ENCODE measurements at places on chromosomes 7 and 10. TPM values are rescaled to one million over a fixed set of nuclear protein-coding genes. Genes with fewer than 3 reads are reported as not detected.

DNA sequence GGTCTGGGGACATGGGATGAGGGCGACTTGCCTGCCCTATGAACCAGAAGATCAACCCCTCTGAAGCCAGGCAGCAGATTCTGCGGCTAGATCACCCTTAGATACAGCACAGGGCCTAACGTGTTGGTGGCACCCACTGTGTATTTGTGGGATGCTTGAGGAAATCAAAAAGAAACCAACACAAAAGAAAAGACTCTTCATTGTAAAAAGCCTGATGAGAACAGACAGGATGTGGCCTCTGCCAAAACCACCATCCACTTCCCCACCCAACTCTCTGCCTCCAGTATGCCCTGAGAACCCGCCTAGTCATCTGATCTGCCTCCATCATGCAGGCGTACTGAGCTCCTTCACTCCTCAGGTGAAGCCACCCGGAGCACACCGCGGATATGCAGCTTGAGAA lies 97.2 kb upstream of the INSYN2A start:
- no peak overlapping the region for H3K4me3 ChIP-seq
- H3K27ac ChIP-seq = no peak overlapping the region
- no peaks in the 10 kb centered on the region for H3K27me3 ChIP-seq
- no peak for DNase-seq

DNA sequence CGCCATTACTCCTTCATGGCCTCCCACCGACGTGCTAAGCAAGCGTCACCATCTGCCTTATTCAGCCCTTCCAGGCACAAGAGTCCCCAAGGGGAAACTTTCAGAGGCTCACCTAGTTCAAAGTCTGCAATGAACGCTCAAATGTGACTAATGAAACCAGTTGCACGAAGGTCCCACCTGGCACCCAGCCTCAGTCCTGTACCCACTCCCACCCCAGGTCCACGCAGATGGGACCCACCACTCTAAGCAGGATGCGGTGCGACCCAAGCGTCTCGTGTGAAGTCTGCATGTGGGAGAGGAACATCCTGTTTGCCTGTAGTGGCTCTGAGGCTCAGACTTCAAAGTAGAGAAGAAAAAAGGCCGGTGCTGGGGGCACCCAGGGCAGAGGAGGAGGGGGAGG lies 40.3 kb downstream of the RGS10 start:
- H3K27me3 ChIP-seq = no peaks in the 10 kb centered on the region
- no peaks in the 10 kb centered on the region for H3K36me3 ChIP-seq
- no peak for DNase-seq
- no peaks in the 10 kb centered on the region for H3K4me1 ChIP-seq

DNA sequence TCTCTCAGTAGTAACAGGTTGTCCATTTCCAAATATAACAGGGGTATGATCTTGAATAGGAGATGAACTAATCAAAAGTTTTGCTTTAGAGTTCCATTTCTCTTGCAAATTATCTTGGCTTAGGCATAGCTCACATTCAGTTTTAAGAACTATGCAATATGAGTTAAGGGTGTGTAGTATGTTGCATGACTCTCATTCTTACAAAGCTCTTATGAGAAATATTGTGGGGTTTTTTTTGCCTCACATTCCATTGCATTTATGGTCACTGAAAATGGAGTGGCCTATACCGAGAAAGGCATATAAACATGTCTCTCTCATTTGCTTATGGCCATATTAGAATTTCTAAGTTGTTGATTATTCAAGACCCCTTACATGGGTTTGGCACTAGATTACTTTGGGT lies 48.5 kb upstream of the LAMB1 start:
- H3K4me3 ChIP-seq = no peak overlapping the region
- no peak for DNase-seq
- H3K4me1 ChIP-seq = no peaks in the 10 kb centered on the region
- no peaks in the 10 kb centered on the region for H3K36me3 ChIP-seq

- H3K36me3 ChIP-seq = no peaks in the 10 kb centered on the region
- H3K4me3 ChIP-seq = no peak overlapping the region
- DNase-seq = no peak
- H3K27me3 ChIP-seq = no peaks in the 10 kb centered on the region
- H3K4me1 ChIP-seq = no peaks in the 10 kb centered on the region
Observed at GRCh38 chr10:94383530-94383929, 18.8 kb upstream of the TBC1D12 start.

DNA sequence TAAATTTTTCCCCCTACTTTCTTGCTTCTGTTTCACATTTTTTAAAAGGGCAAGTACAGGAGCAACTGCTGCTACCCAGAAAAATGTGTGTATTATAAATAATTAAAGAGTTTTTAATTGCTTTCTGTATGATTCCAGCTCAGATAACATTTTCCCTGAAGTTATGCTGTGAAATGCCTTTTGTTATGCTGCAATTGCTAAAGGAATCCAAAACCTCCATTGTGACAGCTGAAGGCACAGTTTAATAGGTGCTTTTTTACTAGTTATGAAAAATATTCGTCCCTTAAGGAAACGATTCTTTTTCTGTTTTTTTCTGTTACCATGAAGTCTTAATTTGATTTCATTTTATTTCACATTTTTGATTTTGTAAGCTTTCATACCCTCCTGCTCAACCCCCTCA lies 83.2 kb downstream of the ZNRF2 start:
- H3K4me1 ChIP-seq = no peaks in the 10 kb centered on the region
- H3K27ac ChIP-seq = no peak overlapping the region
- H3K4me3 ChIP-seq = no peak overlapping the region
- H3K27me3 ChIP-seq = no peaks in the 10 kb centered on the region
- peaks cover 10% of the 10 kb centered on the region for H3K36me3 ChIP-seq

GRCh38 chr7:108004220-108005142 lies 1.5 kb upstream of the LAMB1 start:
- H3K27ac ChIP-seq = no peak overlapping the region
- peak overlapping the region; percentile 88 for H3K4me3 ChIP-seq
- peak; percentile 45 for DNase-seq
- no peaks in the 10 kb centered on the region for H3K4me1 ChIP-seq
- H3K36me3 ChIP-seq = peaks cover 4% of the 10 kb centered on the region

- H3K27ac ChIP-seq = no peak overlapping the region
- H3K4me3 ChIP-seq = peak overlapping the region; percentile 54
- H3K36me3 ChIP-seq = no peaks in the 10 kb centered on the region
- no peak for DNase-seq
Observed at GRCh38 chr7:35258125-35258867, 4.4 kb upstream of the TBX20 start.

DNA sequence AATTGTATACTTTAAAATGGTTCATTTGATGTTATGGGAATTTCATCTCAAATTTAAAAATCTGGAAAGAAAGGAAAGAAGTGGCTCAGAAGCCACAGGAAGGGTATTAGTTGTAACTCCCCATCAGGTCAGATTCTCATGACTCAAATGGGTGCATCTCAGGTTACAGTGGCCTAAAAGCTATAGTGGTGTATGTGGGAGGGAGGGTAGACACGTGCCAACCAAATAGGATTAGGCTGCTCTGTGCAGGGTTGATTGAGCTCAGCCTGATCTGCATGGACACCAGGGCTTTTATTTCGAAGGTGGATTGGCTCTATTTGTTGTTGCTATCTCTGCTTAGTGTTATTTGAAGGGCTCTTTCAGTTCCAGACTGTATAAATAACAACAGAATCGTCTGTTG lies 121.5 kb upstream of the PRR15 start:
- H3K36me3 ChIP-seq = no peaks in the 10 kb centered on the region
- no peak overlapping the region for H3K27ac ChIP-seq
- H3K4me3 ChIP-seq = no peak overlapping the region
- no peaks in the 10 kb centered on the region for H3K4me1 ChIP-seq
- H3K27me3 ChIP-seq = no peaks in the 10 kb centered on the region
- DNase-seq = peak; percentile 49

DNA sequence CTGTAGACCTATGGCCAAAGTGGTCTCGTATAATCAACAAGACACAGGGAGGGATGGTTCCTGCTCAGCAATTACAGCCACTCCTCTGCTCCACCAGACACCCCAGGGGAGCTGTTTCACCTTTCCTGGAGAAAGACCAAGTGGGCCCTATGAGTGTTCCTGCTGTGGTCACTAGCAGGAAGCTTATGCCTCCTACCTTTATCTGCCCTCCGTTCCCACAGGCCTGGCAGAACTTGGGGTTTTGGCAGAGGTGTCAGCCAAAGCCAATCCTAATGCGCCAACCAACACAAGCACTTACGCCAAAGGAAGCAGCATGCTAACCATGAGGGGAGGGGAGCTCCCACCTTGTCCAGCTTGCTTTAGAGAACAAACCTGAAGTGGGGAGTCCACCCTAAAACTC lies 31.2 kb downstream of the XPNPEP1 start:
- no peaks in the 10 kb centered on the region for H3K27me3 ChIP-seq
- no peak overlapping the region for H3K27ac ChIP-seq
- H3K4me1 ChIP-seq = no peaks in the 10 kb centered on the region
- H3K36me3 ChIP-seq = peaks cover 29% of the 10 kb centered on the region
- peak; percentile 21 for DNase-seq
- H3K4me3 ChIP-seq = no peak overlapping the region

DNA sequence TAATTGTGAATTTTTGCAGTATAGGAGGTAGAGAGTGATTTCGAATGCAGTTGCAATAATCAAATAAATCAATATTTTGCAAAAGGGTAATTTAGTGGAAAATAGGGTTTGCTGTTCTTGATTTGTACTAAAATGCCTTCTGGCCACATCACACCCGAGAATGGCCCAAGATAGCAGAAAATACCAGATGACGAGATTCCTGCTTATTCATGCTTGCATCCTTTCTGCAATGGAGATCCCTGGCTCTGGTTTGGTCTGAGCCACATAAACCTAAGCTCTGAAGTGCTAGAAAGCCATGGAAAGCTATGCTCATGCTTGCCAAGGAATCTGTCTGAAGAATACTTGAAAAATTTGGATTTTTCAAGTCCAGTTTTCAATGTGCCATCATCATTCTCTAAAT lies 634.2 kb upstream of the COBL start:
- peak; percentile 29 for DNase-seq
- peaks cover 6% of the 10 kb centered on the region for H3K4me1 ChIP-seq
- peaks cover 6% of the 10 kb centered on the region for H3K36me3 ChIP-seq
- peak overlapping the region; percentile 48 for H3K4me3 ChIP-seq
- no peaks in the 10 kb centered on the region for H3K27me3 ChIP-seq
- peak overlapping the region; percentile 90 for H3K27ac ChIP-seq

GPR37 gene
- total RNA-seq = 1.6 TPM

SKIDA1 gene
- 5.9 TPM for total RNA-seq

DENND10 gene
- 63.2 TPM for total RNA-seq

TAS2R4 gene
- 0.66 TPM for total RNA-seq

ITGA8 gene
- not detected for total RNA-seq

ADRB1 gene
- 0.13 TPM for total RNA-seq

VGF gene
- total RNA-seq = 37.1 TPM
